Activated CD4-positive, alpha-beta T cell treated with anti-CD3 and anti-CD28 coated beads, Interleukin-2, amount 50 U/mL, for 4 hours (primary cell): ENCODE measurements at places on chromosomes 2 and 18.

GRCh38 chr18:33432857-33433256 lies 7.7 kb downstream of the CCDC178 start:
- no peak for DNase-seq

- peak; percentile 88 for DNase-seq
These were observed 36.0 kb upstream of the EML4 start for GRCh38 chr2:42132966-42133641.

GRCh38 chr2:196640031-196640548 lies 575 bp downstream of the CCDC150 start:
- DNase-seq, result no peak

DNA sequence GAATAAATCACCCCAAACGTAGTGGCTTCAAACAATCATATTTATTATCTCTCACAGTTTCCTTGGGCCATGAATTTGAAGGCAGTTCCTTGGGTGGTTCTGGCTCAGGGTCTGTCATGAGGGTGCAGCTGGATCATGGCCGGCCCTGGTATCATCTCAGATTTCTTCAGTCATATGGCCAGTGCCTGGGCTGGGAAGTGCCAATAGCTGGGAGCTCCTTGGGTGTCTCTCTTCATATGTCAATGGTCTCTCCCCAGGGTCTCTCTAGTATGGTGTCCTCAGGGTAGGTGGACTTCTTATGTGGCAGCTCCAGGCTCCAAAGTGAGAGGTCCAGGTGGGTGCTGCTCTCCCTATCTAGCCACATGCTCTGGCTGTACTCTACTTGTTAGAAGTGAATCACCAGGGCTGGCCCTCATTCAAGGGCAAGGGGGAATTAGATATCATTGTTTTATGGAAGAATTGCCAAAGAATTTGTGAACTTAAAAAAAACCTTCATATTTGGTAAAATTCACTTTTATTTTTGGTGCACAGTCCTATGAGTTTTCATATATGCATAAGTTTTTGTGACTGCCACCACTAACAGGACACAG lies 15.4 kb downstream of the FHOD3 start:
- DNase-seq, result no peak

DNA sequence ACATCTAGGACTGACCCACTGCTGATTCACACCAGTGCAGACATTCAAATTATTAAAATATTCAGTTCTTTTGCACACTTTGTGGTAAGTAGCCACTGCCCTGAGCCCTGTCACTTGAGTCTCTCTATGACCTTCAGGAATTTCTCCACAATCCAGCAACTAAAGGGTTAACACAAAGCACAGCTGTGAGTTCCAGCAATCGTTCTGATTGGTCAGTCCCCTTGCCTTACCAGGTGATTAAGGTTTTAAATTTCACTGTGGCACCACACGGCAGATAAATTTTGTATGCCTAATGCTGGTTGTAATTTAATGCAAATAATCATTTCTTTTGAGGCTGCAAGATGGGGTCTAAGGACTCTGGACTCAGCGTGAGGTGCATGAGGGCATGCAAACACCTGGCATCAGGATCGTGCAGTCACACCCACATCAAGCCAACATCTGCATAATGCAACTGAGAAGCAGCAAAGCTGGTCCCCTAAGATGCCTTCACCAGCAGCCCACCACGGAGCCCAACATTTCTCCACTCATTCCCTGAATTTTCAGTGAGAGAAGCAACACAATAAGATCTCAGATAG lies 36.6 kb downstream of the SLC14A1 start:
- DNase-seq, result no peak

DNA sequence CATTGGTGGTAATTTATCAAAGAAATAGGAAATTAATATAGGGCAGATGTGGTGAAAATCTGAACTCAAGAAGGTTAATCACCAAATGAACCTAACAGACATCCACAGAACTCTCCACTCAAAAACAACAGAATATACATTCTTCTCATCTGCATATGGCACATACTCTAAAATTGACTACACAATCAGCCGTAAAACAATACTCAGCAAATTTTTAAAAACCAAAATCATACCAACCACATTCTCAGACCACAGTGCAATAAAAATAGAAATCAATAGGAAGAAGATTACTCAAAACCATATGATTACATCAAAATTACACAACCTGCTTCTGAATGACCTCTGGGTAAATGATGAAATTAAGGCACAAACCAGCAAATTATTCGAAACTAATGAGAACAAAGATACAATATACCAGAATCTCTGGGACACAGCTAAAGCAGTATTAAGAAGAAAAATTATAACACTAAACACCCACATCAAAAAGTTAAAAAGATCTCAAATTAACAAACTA lies 31.0 kb downstream of the RBM43 start:
- DNase-seq, result no peak

- DNase-seq, result no peak
These were observed 211.4 kb upstream of the GYPC start for GRCh38 chr2:126444512-126444911.

DNA sequence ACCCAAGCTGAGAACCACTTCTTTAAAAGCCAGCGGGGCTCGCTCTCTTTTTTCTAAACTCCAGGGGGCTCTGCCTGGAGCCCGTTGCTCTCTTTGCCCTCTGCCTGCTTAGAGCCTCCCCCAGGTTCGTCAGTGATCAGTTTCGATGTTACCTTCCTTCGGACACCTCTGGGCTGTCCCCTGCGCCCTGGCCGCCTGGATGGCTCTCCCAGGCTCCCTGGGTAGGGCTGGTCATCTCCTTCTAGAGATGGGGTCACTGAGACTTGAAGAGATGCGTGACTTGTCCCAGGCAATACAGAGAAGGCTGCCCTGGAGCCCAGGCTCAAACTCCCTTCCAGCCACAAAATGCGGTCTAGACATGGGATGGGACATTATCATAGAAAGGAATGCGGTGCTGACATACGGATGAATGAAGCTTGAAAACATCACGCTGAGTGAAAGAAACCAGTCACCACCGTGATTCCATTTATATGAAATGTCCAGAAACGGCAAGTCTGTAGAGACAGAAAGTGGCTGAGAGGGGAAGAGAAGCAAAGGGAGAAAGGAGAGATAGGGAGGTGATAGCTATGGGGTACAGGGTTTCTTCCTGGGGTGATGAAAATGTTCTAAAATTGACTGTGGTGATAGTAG lies 14.6 kb downstream of the KCNF1 start:
- DNase-seq, result no peak

GRCh38 chr2:40680547-40680946 lies 228.7 kb upstream of the SLC8A1 start:
- DNase-seq, result no peak

- DNase-seq, result no peak
These were observed 549.8 kb upstream of the NRXN1 start for GRCh38 chr2:51581636-51582267.

GRCh38 chr2:162710287-162710890 lies 128.2 kb downstream of the KCNH7 start:
- DNase-seq, result no peak

DNA sequence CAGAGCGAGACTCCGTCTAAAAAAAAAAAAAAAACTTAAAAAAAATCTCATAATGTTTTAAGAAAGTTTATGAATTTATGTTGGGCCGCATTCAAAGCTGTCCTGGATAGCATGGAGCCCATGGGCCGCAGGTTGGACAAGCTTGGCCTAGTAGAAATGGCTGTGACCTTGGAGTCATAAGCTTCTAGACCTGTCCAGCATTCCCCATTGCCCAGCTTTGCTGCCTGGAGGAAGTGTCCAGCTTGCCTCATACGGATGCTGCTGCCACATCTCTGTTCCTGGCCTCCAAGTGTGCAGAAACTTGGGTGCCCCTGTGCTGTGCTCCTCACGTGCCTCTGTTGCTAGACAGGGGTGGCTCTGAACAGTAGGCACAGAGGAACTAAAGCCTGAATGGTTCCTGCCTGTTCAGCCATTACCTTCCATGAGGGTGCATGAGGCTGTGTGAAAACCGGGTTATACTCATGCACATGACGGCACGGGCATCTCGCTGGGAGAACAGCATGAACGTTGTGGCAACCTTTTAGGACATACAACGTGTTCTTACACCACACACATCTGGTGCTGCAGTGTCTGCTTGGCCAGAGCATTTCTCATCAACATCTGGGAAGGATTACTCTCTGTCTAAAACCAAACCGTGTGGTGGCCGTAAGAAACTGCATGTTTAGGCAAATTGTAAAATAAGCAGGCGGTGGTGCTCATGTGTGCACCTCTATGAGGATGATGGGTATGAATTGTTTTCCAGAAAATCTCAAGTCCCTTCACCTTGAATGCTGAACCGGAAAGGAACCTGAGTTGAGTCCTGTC lies 38.2 kb downstream of the FHOD3 start:
- DNase-seq, result no peak

DNA sequence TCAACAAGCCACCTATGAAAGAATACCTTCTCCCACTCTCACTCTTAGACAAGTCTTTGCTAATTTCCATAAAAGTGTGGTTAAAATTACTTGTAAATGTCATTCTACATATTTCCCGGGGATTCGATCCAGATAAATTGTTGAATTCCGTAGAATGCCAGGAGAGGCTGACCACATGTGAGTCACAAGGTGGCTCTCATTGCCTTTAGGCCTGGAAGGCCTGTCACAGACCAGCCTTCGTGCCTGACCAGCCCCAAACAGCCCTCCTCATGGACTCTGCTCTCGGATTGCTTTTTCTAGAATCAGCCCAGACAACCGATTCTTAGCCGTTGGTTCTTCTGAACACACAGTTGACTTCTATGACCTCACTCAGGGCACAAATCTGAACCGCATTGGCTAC lies 86.0 kb downstream of the RTN4 start:
- DNase-seq, result no peak

- DNase-seq, result no peak
These were observed 400.3 kb downstream of the MTX2 start for GRCh38 chr2:176669398-176670174.

- DNase-seq, result no peak
These were observed 217.8 kb downstream of the OSR1 start for GRCh38 chr2:19140463-19141208.

- DNase-seq, result no peak
These were observed 101.9 kb downstream of the CTIF start for GRCh38 chr18:48640566-48641270.

DNA sequence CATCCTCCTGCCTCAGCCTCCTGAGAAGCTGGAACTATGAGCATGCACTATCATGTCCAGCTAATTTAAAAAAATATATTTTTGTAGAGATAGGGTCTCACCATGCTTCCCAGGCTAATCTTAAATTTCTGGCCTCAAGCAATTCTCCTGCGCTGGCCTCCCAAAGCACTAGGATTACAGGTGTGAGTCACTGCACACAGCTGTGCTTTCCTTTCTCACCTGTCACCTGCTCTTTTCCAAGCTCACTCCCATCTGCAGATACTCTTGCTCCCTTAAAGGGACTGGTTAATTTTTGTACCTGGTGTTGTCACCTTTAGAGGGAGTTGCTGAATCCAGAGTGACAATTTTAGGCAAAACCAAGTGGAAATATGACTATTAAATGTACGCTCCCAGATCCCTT lies 178.2 kb downstream of the LOXHD1 start:
- DNase-seq, result no peak

- no peak for DNase-seq
These were observed 328.9 kb downstream of the CLIP4 start for GRCh38 chr2:29444150-29444549.

DNA sequence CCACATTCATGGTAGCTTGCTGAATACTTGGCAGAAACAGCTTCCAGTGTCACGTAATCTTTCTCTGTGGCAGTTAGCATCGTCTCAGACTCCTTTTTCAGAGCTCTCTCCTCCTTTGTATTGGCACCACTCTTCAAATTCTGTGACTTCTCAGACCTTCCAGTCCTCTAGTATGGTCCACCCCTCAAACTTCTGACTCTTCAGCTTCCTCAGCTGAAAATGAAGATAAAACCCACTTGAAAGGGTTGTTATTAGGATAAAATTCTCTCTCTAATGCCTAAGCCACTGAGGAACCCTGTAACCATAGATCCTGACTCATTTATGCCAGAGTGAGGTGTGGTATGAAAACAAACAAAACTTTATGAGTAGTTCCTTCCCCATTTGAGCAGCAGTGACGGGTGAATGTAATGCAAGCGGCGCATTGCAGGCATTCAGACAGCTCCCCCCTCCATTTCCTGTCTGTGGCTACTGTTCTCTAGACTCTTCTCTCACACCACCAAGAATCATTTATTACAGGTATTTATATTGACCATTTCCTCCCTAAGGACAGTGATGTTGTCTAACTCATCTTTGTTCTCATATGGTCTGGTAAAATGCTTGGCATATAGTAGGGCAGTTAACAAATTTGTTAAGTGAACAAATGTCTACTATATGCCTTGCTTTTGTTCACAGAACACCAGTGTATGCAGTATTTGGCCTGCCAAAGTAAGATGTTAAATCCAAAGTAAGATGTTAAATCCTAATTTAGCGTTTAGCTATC lies 35.3 kb downstream of the GALNT1 start:
- peak; percentile 70 for DNase-seq
